ENCODE measurements at places on chromosomes 5 and 9.

GRCh38 chr5:98292496-98292895 is 481.0 kb upstream of the RGMB start:
- DNase-seq, result no peak

GRCh38 chr9:105127863-105128220 is 116.6 kb upstream of the SLC44A1 start:
- no peak for DNase-seq

GRCh38 chr5:141488591-141489561 is at the start of gene PCDHGC5:
TSS of gene PCDHGC5 (plus strand) at chr5:141489081. CDS start at chr5:141489241, 160 bp downstream.
- DNase-seq, result no peak

GRCh38 chr5:94807985-94808384 is 189.5 kb downstream of the SLF1 start:
- DNase-seq, result no peak

DNA sequence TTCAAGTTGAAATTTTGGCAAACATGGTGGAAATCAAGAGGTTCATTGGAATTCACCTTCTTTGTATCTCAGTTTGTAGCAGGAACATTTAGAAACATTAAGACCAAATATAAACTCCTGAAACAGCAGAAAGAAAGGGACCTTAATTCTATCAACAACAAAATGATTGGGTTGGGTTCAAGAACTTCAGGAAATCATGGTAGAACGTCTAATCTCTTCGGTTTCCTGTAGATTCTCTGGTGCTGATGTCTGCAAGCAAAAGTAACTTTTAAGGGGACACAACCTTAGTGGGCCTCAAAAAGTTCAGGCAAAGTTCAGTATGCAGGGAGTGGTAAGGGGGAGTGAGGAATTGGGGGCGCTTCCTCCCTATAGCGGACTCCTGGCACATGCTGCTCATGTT is 3.4 kb downstream of the IL33 start:
- DNase-seq, result no peak

- no peak for DNase-seq
Observed at GRCh38 chr9:99466104-99466503, 244.0 kb downstream of the SEC61B start.

GRCh38 chr9:24245988-24246387 is 299.7 kb downstream of the IZUMO3 start:
- no peak for DNase-seq

DNA sequence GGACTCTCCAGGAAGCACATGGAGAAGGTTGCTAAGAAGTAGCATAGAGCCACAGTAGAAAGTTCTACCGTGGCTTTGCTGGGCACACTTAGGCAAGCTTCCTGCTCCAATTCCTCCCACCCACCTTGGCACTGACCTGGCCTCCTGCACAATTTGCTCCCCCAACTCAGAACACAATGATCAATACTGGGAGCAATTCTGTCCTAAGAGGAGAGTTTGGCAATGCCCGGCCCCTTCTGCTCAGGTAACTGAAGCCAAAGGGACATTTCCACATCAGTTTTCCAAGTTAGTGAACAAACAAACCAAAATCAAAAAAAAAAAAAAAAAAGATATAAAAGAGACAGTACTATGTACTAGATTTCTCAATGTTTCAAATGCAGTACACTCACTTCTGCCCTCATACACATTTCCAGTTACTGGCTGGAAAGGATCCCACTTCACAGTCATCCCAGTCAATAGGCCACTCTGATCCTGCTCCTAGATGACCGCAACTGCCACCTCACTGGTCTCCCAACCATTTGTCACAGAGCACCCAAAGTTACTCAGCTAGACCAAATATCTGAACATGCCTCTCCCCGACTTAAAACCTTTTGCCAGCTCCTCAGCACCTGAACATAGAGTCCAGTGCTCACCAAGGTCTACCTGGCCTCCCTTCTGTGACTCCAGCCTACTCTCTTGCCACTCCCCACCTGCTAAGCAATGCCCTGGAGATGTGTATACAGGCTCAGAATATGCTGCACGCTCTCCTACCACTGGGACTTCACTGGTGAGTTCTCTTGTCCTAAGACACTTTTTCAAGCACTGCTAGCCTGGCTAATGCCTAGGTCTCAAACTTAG is 21.3 kb downstream of the ABCA1 start:
- no peak for DNase-seq

- DNase-seq, result no peak
Observed at GRCh38 chr5:26690511-26690910, 347.9 kb downstream of the CDH9 start.

- no peak for DNase-seq
Observed at GRCh38 chr5:150023136-150023535, 22.6 kb downstream of the HMGXB3 start.

DNA sequence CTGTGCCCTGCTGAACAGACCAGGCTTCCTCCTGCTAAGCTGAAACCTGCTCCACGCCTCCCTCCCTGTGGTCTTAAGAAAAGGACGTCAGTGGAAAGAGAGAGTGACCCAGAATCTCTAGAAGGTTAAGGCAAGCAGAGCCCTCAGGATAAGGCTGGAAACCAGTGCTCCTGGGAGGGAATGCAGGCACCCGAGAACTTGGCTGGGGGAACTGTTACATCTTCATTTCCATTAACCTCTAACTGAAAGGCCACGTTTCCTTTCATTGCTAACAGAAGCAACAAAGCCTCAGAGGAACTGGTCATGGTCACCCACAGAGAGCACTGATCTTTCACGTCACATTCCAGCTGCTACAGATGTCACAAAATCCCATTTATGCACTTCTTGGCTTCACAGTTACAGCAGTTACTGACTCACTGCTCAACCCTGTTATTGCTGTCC is 26.1 kb upstream of the AKNA start:
- no peak for DNase-seq

- no peak for DNase-seq
Observed at GRCh38 chr9:72883875-72884274, 69.0 kb downstream of the ALDH1A1 start.

Measured in SIG-M5 (cell line).